Hematopoietic multipotent progenitor cell treated with erythropoietin and hydrocortisone succinate and interleukin-3 and kit ligand, for 8 days (in vitro differentiated cells): ENCODE measurements at places on chromosomes 7 and 10.

DNA sequence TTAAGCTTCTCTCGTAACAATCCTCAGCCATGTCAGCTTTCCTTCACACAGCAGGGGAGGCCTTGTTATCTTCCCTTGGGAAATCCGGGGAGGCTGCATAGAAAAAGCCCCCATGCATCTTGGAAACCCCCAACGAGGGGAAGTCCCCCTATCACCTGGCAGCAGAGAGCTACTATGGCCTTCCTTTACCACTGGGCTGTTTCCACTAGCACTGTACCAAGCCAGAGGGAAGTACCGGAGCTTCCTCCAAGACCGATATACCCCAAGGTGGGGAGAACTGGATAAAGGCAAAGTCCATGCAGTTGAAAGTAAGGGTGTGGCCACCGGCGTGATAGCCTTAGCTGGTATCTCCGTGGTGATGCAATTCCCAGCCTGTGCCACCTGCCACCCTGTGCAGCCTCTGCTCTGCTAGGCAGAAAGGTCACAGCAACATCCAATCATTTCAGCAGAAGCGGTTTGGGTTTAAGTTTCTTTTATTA is 4.4 kb upstream of the CLIP2 start:
- DNase-seq, result peak; percentile 61

DNA sequence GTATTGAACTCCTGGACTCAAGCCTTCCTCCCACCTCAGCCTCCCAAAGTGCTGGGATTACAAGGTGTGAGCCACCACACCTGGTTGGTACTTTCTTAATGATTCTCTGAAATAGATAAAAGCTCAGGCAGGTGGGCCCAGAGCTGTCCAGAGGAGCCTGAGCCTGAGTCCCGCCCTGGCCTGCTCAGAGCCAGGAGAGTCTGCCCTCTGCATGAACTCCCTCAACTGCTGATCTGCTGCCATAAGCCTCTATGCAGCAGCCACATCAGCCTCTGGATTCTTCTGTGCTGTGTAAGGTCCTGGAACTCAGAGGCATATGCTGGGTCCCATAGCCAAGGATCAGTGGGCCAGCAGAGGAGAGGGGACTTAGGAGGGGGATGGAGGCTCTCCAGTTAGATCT is 23.1 kb upstream of the DDIT4 start:
- DNase-seq, result no peak

- no peak for DNase-seq
These were observed 148.4 kb downstream of the TNS3 start for GRCh38 chr7:47433564-47433895.

DNA sequence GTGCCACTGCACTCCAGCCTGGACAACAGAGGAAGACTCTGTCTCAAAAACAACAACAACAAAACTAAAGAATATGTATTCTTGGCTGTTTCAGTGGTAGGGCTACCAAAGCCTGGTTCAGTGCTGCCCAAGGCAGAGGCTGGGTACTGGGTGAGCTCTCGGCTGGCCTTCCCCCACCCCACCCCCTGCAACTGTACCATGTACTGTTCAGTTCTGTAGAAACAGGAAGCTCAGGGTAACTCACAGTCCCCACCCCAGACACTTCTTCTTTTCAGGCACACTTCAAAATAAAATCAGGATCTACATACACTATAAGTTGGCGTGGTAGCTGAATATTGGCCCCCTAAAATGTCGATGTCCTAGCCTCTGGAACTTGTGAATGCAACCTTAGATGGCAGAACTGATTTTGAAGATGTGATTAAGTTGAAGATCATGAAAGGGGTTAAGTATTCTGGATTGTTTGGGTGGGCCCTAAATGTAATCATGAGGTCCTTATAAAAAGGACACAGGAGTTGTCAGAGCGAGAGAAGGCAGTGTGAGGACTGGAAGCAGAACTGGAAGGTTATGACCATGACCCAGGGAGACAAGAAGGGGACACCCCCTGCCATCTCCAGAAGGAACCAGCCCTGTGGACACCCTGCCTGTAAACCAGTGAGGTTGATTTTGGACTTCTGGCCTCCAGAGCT is 31.2 kb downstream of the TBXAS1 start:
- no peak for DNase-seq
